ENCODE measurements at places on chromosomes 5 and 9.

DNA sequence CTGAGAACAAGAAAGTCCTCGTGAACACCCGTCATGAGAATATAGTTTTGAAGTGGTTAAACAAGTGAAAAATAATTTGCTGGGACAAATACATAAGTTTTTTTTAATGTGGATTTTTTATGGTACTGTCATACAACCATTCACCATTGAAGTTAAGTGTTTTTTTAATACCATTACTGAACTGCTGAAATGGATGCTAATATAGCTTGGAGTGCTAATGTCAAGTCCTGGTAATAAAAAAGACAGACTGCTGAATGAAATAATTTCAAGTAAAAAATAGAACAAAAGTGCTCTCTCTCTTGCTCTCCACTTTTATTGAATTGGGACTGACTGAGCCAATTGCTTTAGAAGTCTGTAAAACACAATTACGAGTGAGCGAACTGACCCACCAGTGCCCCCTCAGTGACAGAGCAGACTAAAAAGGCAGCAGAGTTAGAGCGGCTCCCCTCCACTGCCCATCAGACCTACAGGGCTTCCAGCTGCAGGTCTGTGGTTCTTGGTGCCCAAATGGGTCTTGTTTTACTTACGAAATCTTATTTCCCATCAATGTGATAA is 442.5 kb downstream of the BNC2 start:
- no peak for DNase-seq

GRCh38 chr5:144864118-144864517 is 693.4 kb downstream of the KCTD16 start:
- DNase-seq, result no peak

DNA sequence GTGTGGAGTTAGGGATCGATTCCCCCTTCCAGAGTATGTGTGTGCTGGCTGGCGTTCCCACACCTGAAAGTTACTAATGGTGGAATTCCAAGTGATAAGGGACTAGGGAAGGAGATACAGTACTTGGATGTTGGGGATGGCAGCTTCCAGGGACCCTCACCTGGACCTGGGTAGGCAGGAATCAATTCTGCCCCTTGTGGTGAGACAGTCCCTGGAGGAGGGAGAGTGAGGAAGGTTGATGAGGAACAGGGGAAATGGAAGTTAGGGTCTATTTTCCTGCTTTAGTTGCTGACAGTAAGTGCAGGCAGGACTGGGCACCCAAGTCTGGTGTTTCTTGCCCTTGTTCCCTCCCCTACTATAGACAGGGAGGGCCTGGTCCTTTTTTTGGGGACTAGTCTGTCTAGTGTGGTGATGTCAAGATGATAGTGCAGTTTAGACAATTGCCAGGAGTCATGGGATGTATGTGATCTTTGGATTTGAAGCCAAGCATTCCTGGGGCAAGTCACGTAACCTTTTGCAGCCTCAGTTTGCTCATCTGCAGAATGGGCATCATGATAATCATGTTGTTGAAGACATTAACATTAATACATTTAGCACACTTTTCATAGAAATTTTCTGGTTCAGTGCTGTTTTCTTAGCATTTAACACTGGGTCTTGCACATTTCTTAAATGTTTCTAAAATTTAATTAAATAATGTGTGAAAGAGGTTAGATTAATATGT is 51.7 kb downstream of the DAB2IP start:
- no peak for DNase-seq

DNA sequence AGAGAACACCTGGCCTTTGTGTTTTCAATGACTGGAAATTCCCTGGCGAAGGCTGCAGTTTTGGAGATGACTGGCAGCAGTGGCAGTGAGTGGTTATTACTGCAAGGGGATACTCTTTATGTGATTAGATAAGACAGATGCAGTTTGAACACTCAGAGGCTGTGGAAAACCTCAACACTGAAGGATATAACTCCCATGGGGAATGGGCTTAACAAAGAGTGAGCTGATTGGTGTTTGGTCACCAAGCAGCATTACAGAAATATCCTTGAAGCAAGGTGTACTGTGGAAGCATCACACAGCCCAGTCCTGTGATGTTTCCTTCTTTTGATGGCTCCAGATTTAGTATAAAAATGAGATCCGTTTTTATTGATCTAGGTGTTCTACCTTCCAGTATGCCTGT is 490.7 kb upstream of the PTPRD start:
- DNase-seq, result no peak

GRCh38 chr9:3191715-3192114 is 334.1 kb downstream of the RFX3 start:
- no peak for DNase-seq

DNA sequence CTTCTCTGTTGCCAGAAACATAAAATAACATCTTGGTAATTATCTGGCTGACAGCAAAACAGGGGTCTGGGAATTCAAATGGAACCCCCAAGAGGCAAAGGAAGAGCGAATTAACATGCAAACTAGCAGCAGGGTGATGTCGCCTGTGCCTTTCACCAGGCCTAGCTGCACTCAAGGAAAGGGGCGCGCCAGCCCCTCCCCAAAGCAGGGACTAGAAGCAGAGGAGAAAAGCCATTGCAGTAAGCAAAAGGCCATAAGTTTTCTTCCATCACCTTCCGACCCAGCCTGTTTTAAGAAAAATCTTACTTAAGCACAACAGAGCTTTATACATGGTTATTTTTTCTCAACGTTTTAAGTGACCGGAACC is 539 bp downstream of the POC5 start:
- no peak for DNase-seq

All from immature natural killer cell (primary cell).